ENCODE measurements at places on chromosomes 7 and 10. TPM values are rescaled to one million over a fixed set of nuclear protein-coding genes. Genes with fewer than 3 reads are reported as not detected.

Gene GNGT1
- total RNA-seq, result not detected

Gene SIRT1
- 19.9 TPM for total RNA-seq

- H3K27me3 ChIP-seq, result peaks cover 47% of the 10 kb centered on the region
- peaks cover 3% of the 10 kb centered on the region for H3K4me1 ChIP-seq
- H3K36me3 ChIP-seq, result no peaks in the 10 kb centered on the region
- peak; percentile 39 for DNase-seq
Measured at GRCh38 chr10:133529576-133529946, 2.4 kb downstream of the CYP2E1 start.

Gene PNLIPRP3
- 0.59 TPM for total RNA-seq

DNA sequence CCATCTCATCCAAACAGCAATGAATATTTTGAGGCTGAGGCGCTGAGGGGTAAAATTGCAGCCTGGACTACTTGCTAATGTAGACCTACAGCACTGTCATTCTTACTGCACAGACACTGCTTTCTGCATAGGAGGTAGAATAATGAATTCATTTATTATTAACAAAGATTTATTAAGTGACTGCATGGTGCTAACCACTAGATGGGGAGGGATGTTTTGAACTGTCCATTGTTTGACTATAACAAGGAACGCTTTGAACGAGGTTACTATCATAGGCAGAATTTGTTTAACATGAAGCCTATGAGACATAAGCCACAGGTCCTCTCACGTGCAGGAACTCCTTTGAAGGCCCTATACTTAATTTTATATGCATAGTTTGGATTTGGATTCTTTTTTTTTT lies 143.8 kb downstream of the CFTR start:
- DNase-seq, result no peak
- no peaks in the 10 kb centered on the region for H3K4me1 ChIP-seq
- no peaks in the 10 kb centered on the region for H3K27me3 ChIP-seq
- H3K4me3 ChIP-seq, result no peak overlapping the region

- H3K27ac ChIP-seq, result peak overlapping the region; percentile 92
- H3K4me1 ChIP-seq, result peaks cover 65% of the 10 kb centered on the region
- no peaks in the 10 kb centered on the region for H3K27me3 ChIP-seq
- peak overlapping the region; percentile 46 for H3K4me3 ChIP-seq
- no peaks in the 10 kb centered on the region for H3K36me3 ChIP-seq
Measured at GRCh38 chr10:30182191-30183054, 123.0 kb upstream of the JCAD start.

Gene HOGA1
- total RNA-seq, result 2.7 TPM

Gene TPK1
- 9.4 TPM for total RNA-seq

Gene ASB15
- not detected for total RNA-seq

DNA sequence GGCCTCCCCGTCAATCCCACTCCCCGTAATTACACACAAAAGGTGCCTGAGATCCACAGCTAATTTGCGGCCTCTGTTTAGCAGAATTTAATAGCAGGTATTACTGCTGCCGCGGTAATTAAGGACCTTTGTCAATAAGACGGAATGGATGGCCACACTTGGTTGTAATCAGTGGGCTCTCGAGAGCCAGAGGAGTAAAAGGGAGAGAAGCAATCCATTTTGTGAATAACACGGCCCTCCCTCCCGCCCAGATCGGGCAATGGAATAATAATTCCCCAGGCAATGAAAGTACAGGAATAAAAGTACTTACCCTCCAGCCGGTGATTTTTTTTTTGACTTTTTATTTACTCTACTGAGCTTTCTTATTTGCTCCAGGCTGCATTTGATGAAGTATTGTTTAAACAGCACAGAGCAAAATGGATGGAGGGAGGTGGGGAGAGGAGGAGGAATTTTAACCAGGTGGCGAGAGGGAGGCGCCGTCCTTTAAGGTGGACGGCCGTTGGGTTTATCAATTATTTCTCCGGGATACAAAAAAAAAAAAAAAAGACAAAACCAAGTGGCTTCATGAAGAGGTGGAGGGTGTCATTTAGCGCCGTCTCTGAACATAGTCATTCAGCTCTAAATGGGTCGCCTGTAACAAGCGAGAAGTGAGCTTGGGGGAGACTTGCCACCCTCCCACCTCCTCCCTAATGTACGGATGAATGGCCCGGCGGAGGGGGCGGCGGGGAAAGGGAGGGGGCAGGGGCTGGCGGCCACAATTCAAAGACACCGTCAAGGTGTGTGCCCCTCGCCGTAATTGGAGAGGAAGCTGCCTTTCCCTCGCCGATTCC lies 120.3 kb downstream of the BUB3 start:
- no peaks in the 10 kb centered on the region for H3K36me3 ChIP-seq
- H3K4me1 ChIP-seq, result peaks cover 5% of the 10 kb centered on the region
- peaks cover 27% of the 10 kb centered on the region for H3K27me3 ChIP-seq

Gene TFEC
- under 0.01 TPM for total RNA-seq
